ENCODE measurements at places on chromosomes 3 and 15.

DNA sequence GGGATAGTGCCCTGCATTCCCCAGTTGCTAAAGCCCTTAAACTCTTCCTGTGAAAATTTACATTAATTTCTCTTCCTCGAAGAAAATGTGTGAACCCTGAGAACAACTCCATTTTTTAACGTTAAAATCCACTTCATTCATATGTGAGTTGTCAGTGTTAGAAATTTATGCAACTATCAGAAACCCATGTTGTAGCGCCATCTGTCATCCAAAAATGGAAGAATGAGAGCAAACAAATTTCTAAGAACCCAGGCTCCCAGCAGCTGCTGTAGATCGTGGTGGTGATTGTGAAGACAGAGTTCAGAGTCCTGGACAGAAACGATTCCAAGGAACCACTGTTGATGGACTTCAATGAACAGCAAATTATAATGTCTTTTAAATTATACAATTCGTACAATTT is 179.7 kb upstream of the NDN start:
- DNase-seq: no peak

- DNase-seq: no peak
Measured at GRCh38 chr15:31869686-31870307, 160.5 kb upstream of the CHRNA7 start.

DNA sequence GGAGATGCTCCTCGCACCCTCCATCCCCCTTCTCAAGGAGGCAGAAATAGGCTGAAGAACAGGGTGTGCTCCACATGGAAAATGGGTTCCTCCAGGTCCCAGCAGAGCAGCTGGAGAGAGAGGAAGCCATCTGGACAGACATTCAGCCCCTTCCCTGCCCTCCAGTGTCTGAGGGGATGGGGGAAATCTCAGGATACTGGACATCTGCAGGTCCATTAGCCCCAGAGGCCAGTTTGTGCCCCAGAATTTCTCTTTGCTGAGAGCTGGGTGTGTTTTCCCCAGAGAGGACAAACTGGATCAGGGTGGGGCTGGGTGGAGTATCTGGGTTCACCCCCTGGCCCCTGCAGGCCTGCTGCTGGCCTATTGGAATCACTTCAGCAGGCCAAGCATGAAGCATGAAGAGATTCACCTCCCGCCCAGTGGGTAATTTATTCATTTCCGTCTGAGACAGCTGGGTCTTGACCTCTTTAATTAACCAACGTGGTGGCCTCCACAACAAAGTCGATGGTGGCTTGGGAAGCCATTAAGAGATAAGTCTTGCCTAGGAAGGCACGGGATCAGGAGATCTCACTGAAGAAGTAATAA is 4.6 kb downstream of the FAM3D start:
- no peak for DNase-seq

DNA sequence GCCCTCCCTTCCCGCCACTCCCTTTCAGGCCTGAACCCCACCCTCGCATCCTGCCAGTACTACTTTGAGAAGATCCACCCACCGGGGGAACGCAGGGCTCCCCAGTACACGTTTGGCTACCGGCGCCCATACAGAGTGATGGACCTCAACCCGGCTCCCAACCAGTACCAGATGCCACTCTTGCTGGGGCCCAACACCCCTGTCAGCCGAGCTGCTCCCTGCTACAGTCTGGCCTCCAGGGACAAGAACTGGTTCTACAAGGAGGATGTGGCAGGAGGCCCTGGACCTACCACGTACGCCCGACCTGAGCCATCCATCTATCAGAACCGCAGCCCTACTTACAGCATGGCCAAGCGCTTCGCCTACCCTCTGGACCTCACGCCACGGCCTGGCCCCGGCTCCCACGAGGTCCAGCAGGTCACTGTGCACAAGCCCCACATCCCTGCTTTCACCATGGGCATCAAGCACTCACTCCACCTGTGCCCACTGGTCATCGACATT is 14.4 kb upstream of the CSPG4 start:
- no peak for DNase-seq

- DNase-seq: no peak
Measured at GRCh38 chr3:21682206-21682605, 68.8 kb downstream of the ZNF385D start.

DNA sequence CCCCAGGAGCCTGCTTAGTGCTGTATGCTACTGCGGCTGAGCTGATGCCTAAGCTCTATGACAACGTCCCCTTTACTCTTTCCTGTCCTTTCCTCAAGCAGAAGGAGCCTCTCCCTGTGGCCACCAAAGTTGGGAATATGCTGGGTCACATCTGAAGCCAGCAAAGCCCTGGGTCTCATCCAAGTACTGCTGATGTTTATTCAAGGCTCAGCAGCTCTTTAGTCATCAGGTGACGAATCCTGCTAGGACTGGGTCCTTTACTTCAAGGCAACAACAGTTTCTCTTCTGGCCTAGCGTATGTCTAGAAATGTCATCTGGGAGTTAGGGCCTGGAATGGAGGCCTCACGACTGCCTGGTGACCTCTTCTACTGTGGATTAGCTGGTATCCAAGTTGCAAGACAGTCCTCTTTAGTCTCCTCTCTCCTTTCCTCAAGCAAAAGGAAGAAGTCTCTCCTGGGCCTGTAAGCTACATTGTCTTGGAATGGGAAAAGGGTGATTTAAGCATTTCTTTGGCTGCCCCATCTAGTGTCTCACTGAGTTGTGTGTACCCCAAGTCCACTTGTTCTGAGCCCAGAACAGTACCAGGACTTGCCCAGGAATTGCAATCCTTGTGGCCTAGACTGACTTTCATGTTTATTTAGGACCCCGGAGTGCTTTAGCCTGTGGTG is 63.9 kb downstream of the TNFAIP8L3 start:
- DNase-seq: no peak

DNA sequence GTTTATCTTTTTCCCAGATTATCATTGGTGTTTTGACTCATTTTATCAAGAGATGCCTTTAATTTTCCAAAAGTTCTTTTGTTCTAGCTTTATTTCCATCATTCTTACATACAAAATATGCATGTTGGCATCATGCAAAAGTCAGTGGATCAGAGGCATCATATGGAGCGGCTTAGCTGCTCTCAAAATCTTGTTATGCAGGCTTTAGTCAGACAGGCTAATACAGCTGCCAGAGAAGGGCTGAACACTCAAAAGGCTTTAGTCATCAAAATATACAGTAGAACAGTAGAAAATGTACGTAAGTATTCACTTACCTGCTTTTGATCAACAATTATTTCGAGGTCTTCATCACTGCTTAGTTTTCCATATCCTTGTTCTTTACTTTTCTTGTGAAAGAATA is 65.5 kb downstream of the PEX5L start:
- no peak for DNase-seq

- no peak for DNase-seq
Measured at GRCh38 chr3:99487894-99488293, 150.5 kb upstream of the COL8A1 start.

- DNase-seq: no peak
Measured at GRCh38 chr3:137249311-137249940, 291.6 kb downstream of the IL20RB start.

- DNase-seq: no peak
Measured at GRCh38 chr3:175749981-175750380, 890.8 kb downstream of the NAALADL2 start.
